Urothelium cell line (cell line): ENCODE measurements at places on chromosomes 12 and 14.
A peak's percentile ranks its signal among the peaks of the same experiment; 100 is the strongest.

- DNase-seq = no peak
Measured at GRCh38 chr14:44970907-44971306, 8.9 kb downstream of the TOGARAM1 start.

DNA sequence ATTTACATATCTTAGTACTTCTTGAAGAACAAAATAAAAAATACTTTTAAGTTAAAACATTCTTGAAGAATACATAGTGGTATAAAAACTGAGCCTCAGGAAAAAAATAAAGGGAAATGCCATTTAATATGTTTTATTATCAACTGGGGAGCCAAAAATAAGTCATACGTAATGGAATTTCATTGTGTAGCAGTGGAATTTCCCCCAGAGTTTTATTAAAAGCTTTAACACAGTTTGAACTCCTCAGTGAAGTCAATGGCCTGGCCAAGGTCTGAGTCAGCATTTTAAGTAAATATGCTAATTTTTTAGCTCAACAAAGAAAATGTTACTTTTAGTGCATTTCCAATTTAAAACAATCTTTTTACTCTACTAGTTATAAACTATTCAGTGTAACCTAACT is 350.1 kb upstream of the ATP2B1 start:
- peak; percentile 12 for DNase-seq

- DNase-seq = no peak
Measured at GRCh38 chr14:101040538-101041442, 137.3 kb upstream of the RTL1 start.

DNA sequence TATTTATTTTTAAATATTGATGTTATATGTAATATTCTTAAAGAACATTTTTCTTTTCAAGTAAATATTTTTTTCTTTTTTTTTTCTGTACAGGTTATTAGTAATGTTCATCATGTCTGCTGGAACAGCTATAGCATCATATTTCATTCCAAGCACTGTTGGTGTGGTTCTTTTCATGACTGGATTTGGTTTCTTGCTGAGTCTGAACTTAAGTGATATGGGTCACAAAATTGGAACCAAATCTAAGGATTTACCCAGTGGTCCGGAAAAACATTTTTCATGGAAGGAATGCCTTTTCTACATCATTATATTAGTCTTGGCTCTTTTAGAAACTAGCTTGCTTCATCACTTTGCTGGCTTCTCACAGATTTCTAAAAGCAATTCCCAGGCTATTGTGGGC is 23.2 kb downstream of the PCNX4 start:
- no peak for DNase-seq

DNA sequence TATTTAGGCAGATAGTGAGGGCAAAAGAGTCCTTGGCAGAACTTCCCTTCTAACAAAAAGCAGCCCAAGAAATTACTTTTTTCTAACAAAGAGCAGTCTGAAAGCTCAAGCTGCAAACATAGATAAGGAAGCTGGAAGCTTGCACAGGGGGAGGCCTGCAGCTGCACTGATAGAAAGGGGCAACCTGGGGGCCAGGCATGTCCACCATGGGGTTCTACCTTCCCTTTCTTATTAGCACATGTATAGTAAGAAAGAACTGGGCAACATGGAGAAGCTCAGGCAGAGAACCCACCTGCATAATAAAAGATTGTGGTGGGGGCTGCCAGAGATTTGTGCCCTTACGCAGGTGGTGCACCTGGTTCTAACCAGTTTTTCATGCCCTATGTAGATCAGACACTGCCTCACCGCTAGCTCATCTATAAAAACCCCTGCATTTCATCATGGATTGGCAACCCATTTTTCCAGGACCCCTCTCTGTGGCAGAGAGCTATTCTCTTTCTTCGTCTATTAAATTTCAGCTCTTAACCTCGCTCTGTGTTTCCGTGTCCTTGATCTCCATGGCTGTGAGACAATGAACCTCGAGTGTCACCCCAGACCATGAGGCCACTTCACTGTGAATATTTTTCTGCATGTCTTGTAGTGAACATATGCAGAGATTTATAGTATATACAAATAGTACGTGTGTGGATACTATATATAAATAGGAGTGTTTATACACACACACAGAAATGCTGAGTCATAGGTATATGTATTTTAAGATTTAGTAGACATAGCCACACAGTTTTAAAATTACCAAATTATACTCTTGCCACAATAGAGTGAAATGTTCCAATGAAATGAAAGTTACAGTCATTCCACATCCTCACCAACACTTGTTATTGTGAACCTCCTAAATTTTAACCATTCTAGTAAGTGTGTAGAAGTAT is 53.0 kb downstream of the PEX5 start:
- no peak for DNase-seq

GRCh38 chr12:102543494-102544485 is 63.4 kb upstream of the IGF1 start:
- no peak for DNase-seq

GRCh38 chr12:113185180-113186032 is at the start of the genes DDX54 and RITA1:
DDX54 (minus strand) TSS chr12:113185478; CDS start chr12:113185451, 27 bp downstream.
RITA1 (plus strand) TSS chr12:113185721; CDS start chr12:113186747, 1,026 bp downstream.
- DNase-seq = peak; percentile 79

GRCh38 chr14:66944872-66945271 is 244.4 kb upstream of the GARIN2 start:
- DNase-seq = no peak

GRCh38 chr12:19647806-19648556 is 208.7 kb downstream of the AEBP2 start:
- no peak for DNase-seq

DNA sequence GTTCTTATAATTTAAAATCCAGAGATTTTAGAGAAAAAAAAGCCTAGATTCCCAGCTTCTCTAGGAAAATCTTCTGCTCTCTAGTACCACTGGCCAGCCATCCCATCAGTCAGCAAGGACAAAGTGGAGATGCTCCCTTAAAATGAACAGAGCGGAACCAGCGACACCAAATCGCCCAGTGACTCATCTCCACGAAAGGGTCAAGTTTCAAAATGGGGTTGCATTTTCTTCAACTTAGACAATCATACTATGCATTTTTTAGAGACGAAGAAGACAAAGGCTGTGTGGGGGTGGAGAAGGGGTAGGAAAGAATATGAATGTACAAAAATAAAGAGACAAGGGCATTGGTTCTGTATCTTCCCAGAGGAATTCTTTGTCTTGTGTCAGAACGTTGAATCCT is 212.0 kb downstream of the SLC15A4 start:
- DNase-seq = peak; percentile 50

DNA sequence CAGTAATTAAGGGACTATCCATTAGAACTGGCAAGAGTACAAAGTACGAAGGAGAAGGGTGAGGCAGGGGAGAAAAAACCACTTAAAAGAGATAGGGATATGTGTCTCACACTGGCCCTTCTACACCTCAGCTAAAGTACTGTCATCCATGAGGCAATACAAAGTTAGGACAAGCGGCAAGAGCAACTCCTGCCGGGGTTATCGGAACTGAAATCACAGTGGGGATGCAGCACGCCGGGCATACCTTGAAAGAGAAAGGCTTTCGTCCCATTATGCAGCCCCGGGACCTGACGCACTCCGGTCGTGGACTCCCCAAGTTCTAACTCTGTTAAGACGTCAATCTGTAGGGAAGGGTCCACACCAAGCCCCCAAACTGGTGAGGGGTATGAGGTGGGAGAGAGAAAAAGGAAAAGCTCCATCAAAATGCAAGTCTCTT is 1.1 kb downstream of the NELL2 start:
- DNase-seq = peak; percentile 12

DNA sequence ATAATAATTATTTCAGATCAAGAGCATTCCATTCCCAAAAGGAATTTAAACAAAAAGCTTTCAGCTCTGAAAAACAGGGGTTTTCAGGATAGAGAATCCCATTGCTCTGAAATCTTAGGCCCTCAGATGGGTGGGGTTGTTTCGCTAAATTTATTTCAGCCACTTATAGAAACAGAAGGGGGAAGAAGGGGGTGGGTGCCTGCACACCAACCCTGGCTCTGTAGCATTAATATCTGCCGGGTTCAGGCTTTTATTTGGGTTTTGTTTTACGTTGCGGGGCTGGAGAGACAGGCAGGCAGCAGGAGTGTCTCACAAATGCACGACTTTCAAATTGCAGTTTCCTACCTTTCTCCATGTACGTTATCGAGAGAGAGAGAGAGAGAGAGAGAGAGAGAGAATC is 12.5 kb upstream of the ZFP36L1 start:
- DNase-seq = no peak

GRCh38 chr12:75097003-75097402 is 112.6 kb downstream of the KCNC2 start:
- DNase-seq = no peak

DNA sequence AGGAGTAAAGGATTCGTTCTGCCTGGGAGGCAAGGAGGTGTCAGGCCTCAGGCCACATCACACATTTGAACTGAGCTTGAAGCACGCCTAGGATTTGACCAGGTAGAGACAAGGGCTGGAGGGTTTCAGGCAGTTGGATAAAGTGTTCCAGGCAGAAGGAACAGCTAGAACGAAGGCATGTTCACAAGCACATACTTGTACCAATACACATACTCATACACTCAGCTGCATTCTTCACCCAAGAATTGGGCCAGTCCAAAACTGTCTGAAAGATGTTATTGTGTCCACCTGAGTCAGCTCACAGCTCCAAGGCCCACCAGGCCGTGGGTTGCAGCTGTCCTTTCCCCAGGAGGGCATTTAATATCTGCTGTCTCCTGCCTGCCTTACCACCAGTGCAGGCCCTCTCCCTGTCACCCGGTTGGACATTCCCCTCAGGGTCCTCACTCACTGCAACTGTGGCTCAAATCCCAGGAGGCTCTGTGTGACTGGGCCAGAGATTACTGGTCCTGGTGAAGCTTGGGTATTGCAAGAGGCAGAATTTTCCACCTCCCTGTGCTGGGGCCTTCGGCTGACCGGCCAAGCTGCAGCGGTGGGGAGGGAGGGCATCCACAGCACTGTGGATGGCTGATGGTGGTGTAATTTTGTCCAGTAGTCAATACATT is 12.8 kb upstream of the AQP2 start:
- no peak for DNase-seq

DNA sequence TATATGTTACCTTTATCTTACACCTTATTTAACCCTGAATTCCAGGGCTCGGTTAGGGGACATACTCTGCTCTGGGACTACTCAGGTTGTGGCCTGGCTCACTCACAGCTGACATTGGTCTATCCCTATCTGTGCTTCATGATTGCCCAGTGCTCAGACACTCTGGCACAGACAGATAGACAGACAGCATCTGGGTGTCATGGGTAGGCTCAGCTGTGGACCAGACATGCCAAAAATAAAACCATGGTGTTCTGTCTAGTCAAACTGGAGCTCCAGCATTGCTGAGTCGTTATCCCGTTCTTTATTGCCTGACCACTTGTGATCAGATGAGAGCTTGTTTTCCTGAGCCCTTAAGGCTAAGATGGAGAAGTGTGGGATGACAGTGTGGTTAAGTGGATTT is 29.0 kb downstream of the FBXW8 start:
- DNase-seq = no peak

GRCh38 chr12:79162948-79163347 is 298.4 kb downstream of the SYT1 start:
- no peak for DNase-seq

DNA sequence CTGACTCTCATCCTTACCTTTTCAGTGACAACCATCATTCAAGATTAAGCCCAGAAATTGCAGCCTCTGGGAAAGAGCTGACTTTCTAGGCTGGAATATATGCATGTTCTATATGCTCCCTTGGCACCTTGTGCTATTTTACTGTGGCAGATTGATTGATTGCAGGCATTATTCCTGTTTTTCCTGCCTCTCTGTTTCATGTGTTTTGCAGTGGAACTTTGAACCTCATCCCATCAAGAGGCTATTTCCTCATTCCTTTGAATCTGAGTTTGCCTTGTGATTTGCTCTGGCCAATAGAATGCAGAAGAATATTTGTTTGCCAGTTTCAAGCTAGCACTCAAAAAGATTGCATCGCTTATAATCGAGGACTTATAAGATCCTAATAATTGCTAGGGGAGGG is 174.8 kb upstream of the DCN start:
- no peak for DNase-seq

DNA sequence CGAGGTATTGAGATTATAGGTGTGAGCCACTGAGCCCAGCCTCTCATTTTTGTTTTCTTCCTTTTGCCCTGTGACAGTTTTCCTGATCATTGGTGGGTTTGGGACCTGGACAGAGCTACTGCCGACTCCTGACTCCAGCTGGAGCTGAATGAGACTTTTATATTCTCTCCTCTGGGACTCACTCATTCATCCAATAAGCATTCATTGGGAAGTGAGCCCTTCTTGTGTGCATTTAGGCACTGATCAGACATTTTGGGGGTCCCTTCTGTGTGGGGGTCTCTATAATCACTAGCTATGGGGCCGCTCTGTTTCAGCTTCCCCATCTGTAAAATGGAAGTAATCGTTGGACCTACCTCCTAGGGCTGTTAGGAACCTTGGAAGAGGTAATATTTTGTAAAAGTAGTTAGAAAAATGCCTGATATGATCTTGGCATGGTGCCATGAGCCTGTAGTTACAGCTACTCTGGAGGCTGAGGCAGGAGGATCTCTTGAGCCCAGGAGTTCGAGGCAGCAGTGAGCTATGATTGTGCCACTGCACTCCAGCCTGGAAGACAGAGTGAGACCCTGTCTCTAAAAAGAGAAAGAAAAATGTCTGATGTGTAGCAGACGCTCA is 7.2 kb downstream of the SH2B3 start:
- no peak for DNase-seq

DNA sequence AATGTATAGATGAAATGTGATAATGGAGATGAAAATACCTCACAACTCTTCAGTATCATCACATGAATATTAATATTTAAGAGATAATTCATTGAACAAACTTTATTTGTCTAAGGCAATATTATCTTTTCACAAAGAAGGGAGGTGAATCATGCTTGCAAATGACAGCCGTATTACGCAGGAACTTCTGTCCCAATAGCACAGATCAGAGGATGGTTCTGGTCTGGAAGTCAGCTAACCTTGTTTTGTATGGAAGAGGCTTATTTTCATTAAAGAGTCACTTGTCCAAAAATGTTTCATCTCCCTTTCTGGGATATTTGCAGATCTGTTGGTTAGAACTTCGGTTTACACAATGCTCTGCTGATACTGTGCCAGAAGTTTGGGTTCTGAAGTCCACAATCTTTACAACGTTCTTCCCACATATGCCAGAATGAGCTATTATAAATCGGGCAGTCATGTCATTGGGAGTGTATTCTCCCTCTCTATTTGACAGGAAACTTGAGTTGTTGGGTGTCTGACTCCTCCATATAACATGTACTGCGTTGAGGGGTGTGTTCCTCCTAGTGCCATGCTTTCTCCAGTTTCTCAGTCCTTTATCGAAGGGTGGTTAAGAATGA is 29.8 kb downstream of the YY1 start:
- DNase-seq = no peak

DNA sequence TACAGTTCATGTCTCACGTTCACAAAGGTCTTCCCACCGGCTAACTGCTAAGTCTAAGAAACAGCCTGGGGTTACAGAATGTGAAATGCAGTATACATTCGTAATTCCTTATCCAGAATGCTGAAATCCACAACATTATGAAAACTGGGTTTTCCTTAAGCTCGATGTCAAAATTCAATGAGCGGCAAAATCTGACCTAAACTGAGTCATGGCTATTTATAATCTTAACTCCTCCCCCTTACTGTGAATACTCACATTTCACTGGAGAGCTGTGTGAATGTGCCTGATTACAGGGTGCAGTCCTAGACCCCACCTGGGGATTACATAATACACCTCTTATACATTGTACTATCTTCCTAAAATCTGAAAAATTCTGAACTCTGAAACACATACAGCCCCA is 35.3 kb downstream of the STX2 start:
- DNase-seq = no peak

- no peak for DNase-seq
Measured at GRCh38 chr12:108689314-108690190, 41.8 kb downstream of the CORO1C start.

GRCh38 chr12:106710143-106710893 is 64.2 kb upstream of the RIC8B start:
- DNase-seq = no peak

- peak; percentile 89 for DNase-seq
Measured at GRCh38 chr12:12839873-12840579, 26.9 kb downstream of the DDX47 start.
